Stimulated activated CD8-positive, alpha-beta memory T cell treated with anti-CD3 and anti-CD28 coated beads, Interleukin-4, amount 100 ng/mL, for 1 hour (primary cell): ENCODE measurements at places on chromosomes 3 and 15.

DNA sequence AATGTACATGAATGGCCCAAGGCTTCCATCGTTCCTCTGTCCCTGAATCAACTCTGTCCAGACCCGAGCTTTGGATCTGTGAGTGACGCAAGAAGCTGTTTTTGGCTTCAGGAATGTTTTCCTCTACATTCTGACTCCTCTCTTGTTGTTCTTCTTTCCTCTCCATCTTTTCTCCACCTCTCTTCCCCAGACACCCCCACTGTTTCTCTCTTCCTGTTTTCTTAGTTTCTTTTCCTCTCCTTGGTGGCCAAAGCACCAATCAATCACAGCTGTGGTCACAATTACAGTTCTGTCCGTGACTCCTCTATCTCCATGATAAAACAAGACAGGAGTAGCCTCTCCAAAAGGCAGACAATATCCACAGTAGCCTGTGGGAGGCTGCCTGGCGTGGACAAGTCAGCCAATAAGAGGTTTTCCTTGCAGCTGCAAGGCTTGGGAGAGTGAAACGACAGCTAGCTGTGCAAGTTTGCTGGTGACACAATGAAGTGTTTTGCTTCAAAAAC, 4.9 kb upstream of the TMEM212 start:
- no peak for DNase-seq

GRCh38 chr3:20258371-20258770, 72.4 kb upstream of the SGO1 start:
- no peak for DNase-seq

DNA sequence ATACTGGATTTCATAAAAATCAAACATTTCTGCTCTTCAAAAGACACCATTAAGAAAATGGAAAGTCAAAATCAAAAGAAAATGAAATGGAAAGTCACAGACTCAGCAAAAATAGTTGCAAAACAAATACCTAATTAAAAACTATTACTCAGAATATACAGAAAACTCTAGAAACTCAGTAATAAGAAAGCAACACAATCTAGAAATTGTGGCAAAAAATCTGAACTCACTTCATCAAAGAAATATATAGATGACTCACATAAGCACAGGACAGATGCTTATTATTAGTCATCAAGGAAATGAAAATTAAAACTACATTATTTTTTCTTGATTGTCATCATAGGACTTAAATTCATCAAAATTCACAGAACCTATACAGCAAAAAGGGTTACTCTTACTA, 430.0 kb downstream of the SHQ1 start:
- DNase-seq: no peak

GRCh38 chr3:125440970-125441369, 65.8 kb upstream of the ZNF148 start:
- no peak for DNase-seq

- DNase-seq: no peak
These were observed 120.4 kb upstream of the EIF1B start for GRCh38 chr3:40189118-40189517.

DNA sequence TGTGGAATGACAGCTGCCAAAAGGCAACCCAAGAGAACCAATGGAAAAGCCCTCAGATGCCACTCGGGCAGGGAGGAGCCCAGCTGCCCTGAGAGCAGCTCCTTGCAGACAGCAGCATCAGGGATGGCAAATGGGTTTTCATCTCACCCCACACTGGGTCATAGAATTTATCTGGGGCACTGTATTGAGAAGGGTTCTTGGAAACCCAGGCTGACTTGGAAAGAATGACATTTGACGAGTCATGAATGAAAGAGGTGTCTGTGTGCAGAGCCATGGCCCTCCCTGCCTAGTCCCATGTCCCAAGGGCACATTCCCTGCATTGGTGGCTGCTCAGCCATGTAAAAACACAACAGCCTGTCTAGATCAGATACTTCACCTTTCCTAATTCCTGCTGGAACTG, 157.9 kb upstream of the BHLHE40 start:
- no peak for DNase-seq

- DNase-seq: no peak
These were observed 155.7 kb upstream of the TSPAN3 start for GRCh38 chr15:77226652-77227051.

- DNase-seq: no peak
These were observed 929.5 kb upstream of the ALCAM start for GRCh38 chr3:104437131-104437750.

DNA sequence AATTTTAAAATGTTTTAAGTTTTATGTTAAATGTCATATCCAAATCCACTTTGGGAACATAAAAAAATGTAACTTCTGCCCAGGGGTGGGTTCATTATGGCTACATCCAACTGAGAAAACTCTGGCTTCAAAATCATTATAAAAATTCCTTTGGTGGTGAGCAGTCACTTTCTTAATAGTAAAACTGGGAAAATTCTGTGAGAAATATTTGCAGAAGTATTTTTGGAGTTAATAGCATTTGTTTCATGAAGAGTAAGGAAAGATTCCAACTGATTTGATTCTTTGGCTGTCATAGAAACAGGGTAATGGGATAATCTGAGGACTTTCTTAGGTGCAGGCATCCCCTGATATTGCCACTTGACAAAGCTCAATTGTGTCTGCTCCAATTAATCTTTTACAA, 38.8 kb downstream of the CPA3 start:
- no peak for DNase-seq

DNA sequence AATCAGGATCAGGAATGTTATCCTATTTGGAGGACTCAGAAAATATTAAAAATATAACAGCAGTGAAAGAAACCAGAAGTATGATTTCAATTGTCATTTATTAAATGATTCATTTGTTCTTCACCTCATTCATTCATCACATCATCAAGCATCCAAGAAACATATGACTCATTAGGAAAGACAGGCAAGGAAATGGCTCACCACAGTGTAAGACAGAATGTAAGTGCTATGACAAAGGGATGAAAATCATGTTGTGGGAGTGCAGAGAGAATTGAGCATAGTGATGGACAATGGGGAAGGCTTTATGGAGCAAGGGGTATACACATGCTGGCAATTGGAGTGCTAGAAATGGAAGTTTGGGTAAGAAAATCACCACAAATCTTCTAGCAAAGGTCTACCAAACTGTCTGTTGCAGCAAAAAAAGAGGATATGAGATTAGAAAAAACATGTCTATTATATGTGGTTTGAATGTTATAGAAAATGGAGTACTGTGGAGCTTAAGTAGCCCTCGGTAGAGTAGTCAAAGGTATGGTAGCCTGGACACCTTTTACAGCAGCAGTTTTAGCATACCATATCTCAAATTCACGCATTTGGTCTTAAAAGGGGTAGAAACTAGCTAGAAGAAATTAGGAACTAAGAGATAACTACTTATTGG, 111.1 kb upstream of the GPR149 start:
- no peak for DNase-seq

GRCh38 chr3:124351430-124352148, 359.7 kb upstream of the ROPN1 start:
- DNase-seq: no peak

GRCh38 chr3:81732642-81733041, 28.8 kb downstream of the GBE1 start:
- DNase-seq: no peak

DNA sequence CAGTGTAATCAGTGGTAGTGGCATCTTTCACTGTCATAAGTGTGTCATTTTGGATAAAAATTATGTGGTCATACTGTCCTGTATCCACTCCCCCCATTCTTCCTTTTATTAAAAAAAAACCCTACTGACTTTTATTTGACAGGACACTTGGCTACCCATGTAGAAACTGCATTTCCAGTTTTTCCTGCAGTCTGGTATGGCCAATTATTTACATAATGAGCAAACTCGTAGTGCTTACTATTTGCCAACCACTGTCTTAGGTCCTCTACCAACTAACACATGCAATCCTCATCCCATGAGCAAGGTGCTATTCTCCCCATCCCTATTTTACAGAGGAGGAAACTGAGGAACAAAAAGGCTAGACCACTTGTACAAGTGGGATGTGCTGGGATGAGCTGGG, 129.1 kb downstream of the MECOM start:
- DNase-seq: no peak

DNA sequence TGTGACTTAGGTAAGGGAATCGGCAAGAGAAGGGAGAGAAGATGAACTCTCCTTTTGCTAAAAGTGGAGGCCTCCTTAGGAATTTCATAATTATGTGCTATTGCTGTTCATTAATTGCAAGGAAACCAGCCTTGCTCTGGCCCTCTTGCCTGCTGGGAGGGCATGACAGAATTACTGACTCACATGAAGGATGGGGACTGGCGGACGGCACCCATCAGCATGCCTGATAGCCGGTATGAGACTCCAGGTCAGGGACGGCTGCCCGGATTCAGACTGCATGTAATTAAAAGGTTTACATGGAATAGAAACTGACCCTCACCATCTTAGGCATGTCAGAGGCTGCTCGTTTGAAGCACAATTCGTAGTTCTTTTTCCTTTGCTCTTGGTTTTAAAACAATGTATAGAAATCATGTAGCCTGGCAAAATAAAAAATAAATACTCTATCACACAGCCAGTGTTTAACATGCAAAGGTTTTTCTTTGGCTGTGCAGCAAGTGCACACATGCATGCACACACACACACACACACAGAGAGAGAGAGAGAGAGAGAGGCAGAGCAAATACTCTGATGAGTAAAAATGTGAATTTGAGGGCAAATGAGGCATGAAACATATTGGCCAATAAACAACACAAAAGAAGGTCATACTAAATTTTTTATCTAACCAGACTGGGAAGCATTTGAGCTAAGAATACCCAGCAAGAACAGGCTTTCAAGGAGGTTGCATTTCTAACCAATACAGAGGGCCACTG, 82.7 kb downstream of the FOXB1 start:
- DNase-seq: no peak

DNA sequence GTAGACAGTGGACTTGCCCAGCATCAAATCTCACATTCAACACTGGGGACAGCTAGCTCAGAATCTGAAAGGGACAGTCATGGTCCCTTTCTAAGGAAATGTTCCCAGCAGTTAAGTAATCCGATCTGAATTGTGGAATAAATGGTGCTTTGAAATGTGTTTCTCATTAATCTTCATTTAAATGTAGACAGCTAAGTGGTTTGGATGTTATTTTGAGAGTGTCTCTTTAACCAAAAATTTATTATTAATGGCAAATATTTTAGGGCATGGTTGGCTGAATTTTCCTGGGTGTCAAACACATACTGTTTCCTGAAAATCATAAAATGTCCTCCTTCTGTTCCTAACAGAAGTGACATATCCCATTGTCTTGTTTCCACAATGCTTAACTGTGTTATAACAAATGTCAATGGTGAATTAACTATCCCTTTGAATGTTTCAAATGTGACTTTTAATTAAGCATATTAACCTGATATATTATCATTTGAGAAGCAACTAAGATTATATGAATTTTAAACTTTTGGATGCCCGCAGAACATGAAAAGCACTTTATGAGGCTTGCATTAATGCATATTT, 210.8 kb downstream of the CHST2 start:
- DNase-seq: no peak

DNA sequence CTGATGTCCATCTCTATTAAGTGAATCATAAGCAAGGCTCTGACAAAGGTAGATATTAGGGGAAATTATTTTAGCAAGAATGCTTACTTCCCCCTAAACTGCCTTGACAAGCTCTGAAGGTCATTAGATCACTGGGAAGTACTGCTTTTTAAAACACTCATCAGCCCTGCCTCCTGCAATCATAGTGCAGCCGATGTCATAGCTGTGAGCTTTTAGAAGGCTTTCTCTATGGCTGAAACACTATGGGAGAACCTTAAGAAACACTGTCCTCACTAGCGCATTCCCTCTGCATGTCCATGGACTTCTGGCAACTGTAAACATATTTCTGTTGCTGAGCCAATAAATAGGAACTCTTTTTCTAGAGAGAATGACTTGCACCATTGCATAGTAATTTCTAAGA, 38.7 kb upstream of the PTPRG start:
- no peak for DNase-seq

DNA sequence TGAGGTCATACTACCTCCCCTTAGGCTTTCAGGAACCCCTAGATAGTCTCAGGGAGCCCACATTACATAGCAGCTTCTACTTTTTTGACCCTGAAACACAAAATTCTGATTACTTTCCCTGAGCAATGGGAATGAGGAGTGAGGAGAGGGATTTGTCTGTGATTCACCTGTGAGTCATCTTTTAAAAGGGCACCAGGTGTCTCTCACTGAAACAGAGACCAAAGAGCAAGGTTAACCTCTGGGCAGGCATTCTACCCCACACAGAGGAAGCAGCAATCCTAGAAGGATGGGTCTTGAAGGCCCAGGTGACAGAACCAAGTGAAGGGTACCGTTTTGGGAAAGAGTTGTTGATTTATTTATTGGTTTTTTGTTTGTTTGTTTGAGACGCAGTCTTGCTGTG, 31.1 kb upstream of the UBE2E2 start:
- DNase-seq: no peak

DNA sequence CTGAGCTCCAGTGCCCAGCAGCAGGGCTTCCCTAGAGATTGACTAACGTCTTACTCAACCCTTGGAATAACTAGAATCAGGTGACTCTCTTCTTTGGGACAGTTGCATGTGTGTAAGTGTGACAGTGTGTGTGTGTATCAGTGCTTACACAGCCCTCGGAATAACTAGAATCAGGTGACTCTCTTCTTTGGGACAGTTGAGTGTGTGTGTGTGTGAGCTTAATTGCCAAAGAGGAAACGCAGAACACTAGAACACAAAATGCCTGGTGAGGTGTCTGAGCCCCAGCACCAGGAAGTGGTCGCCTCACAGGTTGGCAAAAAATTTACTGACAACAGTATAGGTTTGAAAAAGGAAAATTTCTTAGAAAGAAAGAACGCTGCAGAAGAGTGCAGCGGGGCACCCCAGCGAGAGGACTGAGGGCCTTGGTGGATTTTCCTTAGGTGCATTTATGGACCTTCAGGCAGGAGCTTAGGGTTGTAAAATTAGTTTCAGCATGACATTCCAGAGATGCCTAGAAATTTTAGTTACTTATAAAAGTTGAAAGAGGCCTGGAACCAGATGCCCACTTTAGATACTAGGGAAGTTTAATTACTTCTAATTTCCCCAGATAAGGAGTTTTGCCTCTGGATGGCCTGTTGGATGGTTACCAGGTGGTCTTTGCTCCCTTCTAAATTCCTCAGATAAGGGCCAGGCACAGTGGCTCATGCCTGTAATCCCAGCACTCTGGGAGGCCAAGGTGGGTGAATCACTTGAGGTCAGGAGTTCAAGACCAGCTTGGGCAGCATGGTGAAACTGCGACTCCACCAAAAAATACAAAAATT, 3.7 kb upstream of the WDR82 start:
- no peak for DNase-seq

DNA sequence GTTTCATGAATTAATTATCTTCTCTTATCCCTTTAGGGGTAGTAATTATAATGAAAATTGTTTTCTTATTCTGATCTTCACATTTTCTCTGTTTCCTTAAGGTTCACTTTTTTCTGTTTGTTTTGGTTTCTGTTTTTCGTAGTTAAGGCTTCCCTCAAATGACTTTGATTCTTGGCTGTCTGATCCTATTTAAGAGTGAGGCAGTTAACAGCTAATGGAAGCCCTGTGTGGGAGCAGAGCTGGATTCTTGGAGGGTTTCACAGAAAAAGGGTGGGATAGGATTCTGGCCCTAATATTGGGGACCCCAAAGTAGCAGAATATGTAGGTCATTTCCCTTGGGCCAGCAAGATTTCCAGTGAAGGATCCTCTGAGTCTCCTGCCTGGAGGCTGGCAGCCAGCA, 6.8 kb upstream of the AMOTL2 start:
- DNase-seq: no peak
